ENCODE measurements at places on chromosomes 3 and 15. TPM values are rescaled to one million over a fixed set of nuclear protein-coding genes. Genes with fewer than 3 reads are reported as not detected.

- DNase-seq, result no peak
- H3K4me3 ChIP-seq, result no peak overlapping the region
- H3K36me3 ChIP-seq, result no peaks in the 10 kb centered on the region
These were observed 39.0 kb downstream of the CYP11A1 start for GRCh38 chr15:74328331-74329056.

DNA sequence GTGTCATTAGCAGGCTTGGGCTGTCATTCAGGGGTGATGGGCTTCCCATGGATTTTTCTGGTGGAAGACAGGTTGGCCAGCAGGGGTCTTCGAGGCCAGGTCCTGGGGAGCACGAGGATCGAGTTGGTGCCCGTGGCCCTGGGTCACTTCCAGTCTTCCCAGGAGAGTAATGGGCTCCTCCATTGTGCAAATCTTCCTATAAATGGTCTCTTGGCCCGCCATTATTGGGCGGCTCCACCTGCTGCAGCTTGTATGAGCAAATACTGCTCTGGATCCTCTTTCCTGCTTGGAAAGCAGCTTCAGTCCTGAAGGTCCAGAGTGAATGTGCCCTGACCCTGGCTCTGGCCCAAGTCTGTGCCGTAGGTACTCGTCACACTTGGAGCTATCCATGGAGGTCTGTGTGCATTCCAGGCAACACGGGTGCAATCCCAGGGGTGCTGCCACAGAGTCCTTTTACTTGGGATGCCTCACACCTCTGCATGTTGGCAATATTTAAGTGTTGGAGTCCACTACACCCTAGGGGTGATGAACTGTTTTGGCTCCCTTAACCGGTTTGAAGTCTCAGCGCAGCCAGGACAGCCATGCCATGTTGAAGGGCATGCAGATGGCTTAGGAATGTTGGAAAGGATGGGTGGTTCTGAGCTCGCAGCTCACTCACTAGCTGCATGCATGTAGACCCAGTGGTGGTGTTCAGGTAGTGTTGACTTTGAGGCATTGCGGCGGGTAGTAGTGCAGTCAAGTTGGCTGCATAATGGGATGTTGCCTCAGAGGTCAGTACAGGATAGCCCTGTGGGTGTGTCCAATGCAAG is 97.6 kb downstream of the SNRPN start:
- H3K36me3 ChIP-seq, result peaks cover 93% of the 10 kb centered on the region
- H3K4me1 ChIP-seq, result no peaks in the 10 kb centered on the region
- no peak overlapping the region for H3K4me3 ChIP-seq
- H3K27me3 ChIP-seq, result no peaks in the 10 kb centered on the region
- no peak for DNase-seq

- no peak overlapping the region for H3K27ac ChIP-seq
- no peaks in the 10 kb centered on the region for H3K27me3 ChIP-seq
- peaks cover 2% of the 10 kb centered on the region for H3K36me3 ChIP-seq
- H3K4me3 ChIP-seq, result no peak overlapping the region
- no peaks in the 10 kb centered on the region for H3K4me1 ChIP-seq
These were observed 356.6 kb upstream of the UBE2E2 start for GRCh38 chr3:22846566-22846965.

The HRH1 gene
- 0.10 TPM for total RNA-seq

The SRP14 gene
- 185 TPM for total RNA-seq
